Adrenal gland (tissue), 19 donors: ENCODE measurements at places on chromosomes 2 and 18. TPM values are rescaled to one million over a fixed set of nuclear protein-coding genes. Genes with fewer than 3 reads are reported as not detected.
A peak's percentile ranks its signal among the peaks of the same experiment; 100 is the strongest.

Gene POTEC
- total RNA-seq, result not detected

DNA sequence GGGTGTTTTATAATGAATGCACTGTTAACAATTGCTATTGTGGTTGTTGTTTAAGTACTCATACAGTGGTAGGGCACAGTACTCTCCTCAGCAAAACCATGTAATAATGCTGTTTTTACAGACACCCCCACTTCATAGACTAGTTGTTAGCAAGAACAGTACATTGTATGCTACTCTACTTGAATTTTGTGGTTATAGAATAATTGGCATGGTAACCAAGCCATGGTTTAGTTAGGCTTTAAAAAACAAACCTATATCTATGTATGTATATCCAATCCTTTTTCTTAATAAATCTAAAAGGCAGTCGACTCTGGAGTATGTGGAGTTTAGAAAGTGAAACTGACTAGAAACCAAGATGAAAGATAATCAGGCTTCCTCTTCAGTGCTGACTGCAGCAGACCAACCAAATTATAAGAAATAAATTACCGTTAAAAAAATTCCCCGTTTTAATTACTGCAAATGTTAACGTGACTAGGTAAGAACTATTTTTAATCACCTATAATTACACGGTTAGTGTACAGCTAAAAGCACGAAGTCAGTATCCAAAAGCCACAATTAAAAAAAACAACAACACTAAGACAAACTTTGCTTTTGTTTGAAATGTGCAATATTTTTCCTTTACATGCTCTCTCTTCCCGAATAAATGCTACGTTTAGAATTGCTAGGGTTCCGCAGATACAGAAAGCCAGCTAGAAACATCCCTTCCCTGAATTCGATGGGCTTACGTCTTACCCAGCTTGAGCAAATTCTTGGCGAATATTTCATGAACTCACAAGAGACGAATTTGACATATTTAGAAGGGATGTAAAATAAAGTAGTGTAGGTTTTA, 113.3 kb upstream of the SERTAD2 start:
- peak overlapping the region; percentile 62 for H3K4me3 ChIP-seq
- H3K27ac ChIP-seq, result peak overlapping the region; percentile 90
- no peak for DNase-seq
- peaks cover 7% of the 10 kb centered on the region for H3K4me1 ChIP-seq
- no peaks in the 10 kb centered on the region for H3K36me3 ChIP-seq

- H3K27ac ChIP-seq, result no peak overlapping the region
- H3K4me1 ChIP-seq, result no peaks in the 10 kb centered on the region
- H3K27me3 ChIP-seq, result no peaks in the 10 kb centered on the region
- DNase-seq, result peak; percentile 32
Measured at GRCh38 chr2:9954136-9954535, 2.6 kb downstream of the GRHL1 start.

Gene LRRC30
- not detected for total RNA-seq

DNA sequence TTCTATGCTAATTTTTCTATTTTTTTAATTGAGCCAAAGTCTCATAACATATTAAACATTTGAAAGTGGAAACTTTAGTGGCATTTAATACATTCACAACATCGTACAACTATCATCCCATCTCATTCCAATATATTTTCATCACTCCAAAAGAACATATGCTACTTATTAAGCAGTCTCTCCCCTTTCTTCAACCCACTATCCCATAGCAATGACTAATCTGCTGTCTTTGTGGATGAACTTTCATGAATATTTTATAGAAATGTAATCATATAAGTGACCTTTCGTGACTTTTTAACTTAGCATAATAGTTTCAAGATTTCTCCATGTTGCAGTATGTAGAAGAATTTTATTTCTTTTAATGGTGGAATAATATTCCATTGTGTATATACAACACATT, 90.3 kb downstream of the CCDC178 start:
- H3K36me3 ChIP-seq, result no peaks in the 10 kb centered on the region
- no peaks in the 10 kb centered on the region for H3K27me3 ChIP-seq
- no peak overlapping the region for H3K4me3 ChIP-seq
- no peak for DNase-seq

DNA sequence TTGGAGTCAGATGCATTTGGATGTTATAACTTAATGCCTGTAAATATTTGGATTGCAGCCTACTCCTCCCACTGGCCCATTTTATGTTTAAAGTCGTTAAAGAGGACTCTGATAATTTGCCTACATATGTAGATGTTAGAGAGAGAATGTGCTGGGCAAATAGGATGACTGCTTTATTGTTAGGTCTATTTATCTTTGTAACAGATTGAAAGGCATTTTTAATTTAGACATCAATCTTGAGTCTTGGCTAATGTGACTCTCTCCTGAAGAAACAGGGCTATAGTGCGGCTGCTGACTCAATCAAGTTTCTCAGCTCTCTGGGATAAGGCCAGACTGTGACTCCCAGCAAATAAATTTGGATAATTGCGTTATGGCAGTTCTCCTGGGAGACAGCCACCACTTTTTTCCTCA, 1101.4 kb downstream of the CBLN2 start:
- H3K36me3 ChIP-seq, result no peaks in the 10 kb centered on the region
- no peaks in the 10 kb centered on the region for H3K4me1 ChIP-seq
- no peak overlapping the region for H3K27ac ChIP-seq

DNA sequence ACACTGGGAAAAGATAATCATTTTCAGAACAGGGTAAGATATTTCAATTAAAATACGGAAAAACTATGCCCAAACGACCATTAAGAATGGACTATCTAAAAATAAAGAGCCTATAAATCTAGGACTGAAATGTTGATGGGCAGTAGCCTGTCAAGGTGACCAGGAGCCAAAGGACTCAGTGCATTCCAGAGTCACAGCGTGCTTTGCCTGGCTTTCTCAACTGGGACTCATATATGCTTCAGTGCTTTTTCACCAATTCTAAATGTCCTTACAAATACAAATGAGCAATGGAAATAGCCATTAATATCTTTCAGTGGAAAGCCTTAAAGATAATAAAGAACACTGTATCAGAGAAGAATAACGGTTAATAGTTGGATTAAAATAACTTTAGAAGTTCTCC, 35.4 kb downstream of the PREPL start:
- H3K27me3 ChIP-seq, result no peaks in the 10 kb centered on the region
- no peaks in the 10 kb centered on the region for H3K36me3 ChIP-seq
- H3K4me3 ChIP-seq, result no peak overlapping the region
- no peak overlapping the region for H3K27ac ChIP-seq

DNA sequence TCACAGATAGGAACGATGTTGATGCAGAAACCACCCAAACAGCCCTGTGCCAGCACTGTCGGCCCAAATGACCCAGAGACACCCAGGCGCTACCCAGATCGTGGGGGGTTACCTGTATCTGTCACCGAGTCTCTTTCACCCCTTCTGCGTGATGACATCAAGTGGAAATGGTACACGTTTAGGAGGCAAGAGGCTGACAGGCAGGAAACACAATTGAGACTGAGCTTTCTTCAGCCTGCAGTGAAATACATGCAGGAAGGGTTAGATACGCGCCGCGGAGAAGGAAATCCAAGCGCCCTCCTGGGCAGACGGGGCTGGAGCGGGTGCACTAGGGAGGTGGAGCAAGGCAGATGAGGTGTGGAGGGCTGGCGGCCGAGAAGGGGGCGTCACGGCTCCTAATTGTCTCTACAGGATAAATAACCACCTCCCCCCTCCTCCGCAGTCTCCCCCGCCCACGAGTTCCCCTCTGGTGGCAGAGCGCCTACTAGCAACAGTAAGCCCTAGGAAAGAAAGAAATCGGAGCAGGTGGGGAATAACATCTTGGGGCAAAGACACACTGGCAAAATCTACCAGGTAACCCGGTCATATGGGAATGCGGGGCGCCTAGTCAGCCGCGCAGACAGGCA, at the start of gene RNF152:
Gene RNF152, minus strand, starts transcription at position 325 of the 626 bp plus-strand sequence. CDS start 76,544 bp downstream, outside the sequence.
- peak within 1 kb of the TSS; percentile 67 for H3K27ac ChIP-seq
- peak within 1 kb of the TSS; percentile 76 for H3K4me3 ChIP-seq
- DNase-seq, result peak; percentile 27
- H3K36me3 ChIP-seq, result no peaks in the 10 kb centered on the region
- H3K27me3 ChIP-seq, result no peaks in the 10 kb centered on the region

GRCh38 chr2:180999274-180999964, 19.0 kb downstream of the UBE2E3 start:
- no peak overlapping the region for H3K27ac ChIP-seq
- H3K36me3 ChIP-seq, result no peaks in the 10 kb centered on the region
- no peak for DNase-seq
- H3K4me1 ChIP-seq, result no peaks in the 10 kb centered on the region
- no peak overlapping the region for H3K4me3 ChIP-seq

DNA sequence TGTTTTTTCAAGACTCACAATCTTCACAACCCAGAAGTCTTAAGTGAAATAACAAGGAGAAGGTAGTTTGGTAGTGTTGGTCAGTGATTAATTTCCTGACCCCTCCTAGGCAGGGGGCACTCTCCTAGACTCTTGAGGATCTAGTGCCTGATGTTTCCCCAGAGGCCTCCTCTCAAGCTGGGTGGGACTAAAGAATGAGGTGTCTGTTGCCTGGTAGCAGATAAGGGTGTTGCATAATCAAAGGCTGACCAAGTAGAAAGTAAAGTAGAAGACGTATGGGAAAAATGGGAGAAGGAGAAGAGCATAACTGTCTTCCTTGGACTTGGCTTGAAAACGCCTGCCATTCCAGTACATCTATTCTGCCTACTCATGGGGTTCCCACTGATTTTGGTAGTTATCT, 37.8 kb downstream of the VIT start:
- no peaks in the 10 kb centered on the region for H3K4me1 ChIP-seq
- no peak overlapping the region for H3K27ac ChIP-seq
- DNase-seq, result no peak
- H3K36me3 ChIP-seq, result no peaks in the 10 kb centered on the region
- H3K27me3 ChIP-seq, result no peaks in the 10 kb centered on the region
